NCI-H1694 treated with DMSO at 0.1 percent for 48 hours (cell line): ENCODE measurements at places on chromosomes 5 and 9.

DNA sequence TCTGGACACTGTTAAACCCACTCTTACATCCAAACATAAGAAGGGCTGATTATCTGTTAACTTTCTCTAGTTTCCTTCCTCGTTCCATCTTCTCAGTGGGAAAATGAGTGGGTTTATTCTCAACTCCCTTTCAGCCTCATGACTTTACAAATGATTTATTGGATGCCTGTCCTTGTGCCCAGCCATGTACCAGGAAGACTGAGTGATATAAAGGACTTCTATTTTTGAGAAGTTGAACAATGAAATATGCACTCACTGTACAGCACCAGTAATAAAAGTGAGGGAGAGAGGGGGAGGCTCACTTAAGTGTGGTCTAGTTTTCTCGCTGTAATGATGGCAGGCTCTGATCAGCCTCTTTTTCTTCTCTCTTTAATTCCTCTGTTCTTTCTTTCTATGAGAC lies 277.6 kb downstream of the SMARCA2 start:
- no peak for DNase-seq

GRCh38 chr5:43010935-43011315 lies 29.2 kb downstream of the ANXA2R start:
- no peak for DNase-seq

DNA sequence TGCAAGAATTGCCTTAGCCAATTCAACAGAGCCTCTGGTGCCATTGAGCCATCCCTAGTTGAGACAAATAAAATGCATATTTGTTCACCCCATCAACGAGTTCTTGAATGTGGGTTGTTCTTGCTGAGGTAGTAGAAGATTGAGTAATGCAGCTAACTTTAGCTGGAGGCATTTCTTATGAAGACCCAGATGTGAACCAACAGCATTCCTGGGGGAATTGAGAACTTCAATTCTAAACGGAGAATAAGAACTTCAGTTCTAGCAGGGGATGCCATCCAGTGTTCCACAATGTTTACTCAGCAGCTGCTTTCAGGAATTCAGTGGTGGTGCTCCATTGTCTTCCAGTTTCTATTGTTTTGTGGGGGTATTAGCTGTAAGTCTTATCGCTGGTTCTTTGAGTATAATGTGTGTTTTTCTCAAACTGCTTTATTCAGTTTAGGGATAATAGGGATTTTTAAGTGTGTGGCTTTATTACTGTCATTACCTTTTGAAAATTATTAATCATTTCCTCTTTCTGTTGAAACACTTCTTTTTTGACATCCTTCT lies 1968.2 kb upstream of the NUDT12 start:
- DNase-seq, result no peak

DNA sequence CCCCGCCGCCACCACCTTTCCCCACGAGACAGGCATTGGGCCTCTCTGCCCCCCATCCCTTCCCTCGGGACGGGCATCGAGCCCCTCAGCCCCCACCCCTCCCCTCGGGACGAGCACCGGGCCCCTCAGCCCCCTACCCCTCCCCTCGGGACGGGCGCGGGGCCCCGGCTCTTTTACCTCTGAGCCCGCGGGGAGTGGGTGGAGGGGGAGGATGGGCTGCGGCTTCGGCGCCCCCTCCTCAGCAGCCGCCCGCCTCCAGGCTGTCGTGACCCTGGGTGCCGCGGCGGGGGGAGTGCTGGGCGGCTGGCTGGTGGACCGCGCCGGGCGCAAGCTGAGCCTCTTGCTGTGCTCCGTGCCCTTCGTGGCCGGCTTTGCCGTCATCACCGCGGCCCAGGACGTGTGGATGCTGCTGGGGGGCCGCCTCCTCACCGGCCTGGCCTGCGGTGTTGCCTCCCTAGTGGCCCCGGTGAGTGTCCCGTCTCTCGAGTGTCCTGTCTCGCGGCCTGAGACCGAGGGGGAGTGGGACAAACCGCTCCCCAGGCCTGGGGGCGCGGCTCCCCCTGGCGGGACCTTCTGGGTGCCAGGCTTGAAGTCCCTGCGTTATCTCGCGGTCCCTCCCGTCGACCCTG lies 791 bp downstream of the SLC2A8 start:
- DNase-seq, result peak; percentile 5

DNA sequence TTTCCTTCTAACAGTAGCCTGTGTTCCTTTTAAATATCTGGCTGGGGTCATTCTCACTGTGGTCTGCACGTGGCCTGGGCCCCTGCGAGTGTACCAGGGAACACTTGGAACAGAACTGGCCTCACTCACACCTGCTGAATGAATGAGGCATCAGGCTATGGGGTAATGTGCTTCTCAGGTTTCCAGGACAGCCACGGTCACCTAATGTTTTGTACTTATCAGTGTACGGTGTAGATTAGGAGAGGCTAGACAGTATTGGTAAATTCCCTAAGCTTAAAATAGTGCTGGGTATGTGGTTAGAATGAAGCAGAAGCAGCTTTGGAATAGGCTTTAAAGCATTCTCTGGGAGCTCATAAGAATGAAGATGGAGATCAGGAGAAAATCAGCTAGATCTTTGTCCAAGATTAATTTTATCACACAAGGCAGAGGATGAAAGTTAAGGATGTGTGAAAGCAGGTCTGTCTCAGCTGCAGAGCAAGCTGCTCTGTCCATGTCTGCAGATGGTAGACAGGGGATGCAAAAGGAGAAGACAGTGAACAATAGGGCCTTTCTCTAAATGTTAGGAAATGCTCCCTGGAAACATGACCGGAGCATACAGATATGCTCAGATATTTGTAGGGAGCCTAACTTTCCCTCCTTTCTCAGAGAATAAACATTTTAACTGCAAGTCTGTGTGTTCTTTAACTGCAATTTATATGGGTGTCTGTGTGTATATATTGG lies 267.5 kb downstream of the NR3C1 start:
- DNase-seq, result no peak

- no peak for DNase-seq
Measured at GRCh38 chr5:172886476-172886875, 52.4 kb downstream of the ERGIC1 start.

DNA sequence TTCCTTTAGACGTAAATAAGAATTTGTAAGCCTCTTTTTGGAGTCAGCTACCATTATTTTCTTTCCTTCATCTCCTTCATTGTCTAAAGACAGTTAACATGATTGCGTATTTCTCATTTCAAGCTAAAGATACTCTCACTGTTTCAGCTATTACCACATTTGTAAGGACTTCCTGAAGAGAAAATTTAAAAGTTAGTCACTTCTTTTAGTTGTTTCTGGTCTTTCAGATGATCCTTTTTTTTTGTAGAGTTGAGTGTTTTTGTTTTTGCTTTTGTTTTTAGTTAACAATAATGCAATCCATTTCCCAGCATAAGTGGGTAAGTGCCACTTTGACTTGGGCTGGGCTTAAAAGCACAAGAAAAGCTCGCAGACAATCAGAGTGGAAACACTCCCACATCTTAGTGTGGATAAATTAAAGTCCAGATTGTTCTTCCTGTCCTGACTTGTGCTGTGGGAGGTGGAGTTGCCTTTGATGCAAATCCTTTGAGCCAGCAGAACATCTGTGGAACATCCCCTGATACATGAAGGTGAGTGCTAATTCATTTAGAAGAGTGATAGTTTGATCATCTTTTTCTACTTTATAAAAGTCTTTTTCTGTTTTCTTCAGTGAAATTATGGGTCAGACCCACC lies 2.0 kb downstream of the IL31RA start:
- DNase-seq, result no peak
